Occipital lobe (tissue), 3 donors: ENCODE measurements at places on chromosomes 3 and 15.

DNA sequence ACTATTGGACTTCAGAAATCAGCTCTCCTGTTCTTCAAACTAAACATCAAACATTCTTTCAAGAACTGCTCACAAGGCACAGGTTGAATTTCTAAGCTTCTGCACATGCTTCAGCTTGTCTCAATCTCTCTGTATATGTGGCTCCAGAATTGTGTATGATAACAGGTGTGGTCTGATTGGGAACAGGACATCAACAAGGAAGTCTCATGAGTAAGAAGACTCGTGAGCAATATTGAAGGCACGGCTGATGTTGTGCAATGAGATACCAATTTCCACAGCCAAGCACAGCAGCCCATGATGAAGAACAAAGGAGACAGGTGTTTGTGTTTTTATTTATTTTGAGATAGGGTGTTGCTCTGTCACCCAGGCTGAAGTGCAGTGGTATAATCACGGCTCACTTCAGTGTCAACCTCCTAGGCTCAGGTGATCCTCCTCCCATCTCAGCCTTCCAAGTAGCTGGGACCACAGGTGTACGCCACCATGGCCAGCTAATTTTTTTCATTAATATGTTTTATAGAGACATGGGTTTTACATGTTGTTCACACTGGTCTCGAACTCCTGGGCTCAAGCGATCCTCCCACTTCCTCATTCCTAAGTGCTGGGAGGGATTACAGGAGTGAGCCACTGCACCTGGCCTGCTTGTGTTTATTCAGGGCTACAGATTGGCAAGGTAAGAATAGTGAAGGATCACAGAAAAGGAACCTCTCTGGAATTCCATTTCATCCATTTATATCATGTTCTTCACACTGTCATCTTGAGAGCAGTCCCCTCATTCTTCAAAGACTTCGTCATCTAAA is 32.2 kb upstream of the ABHD17C start:
- DNase-seq, result no peak

DNA sequence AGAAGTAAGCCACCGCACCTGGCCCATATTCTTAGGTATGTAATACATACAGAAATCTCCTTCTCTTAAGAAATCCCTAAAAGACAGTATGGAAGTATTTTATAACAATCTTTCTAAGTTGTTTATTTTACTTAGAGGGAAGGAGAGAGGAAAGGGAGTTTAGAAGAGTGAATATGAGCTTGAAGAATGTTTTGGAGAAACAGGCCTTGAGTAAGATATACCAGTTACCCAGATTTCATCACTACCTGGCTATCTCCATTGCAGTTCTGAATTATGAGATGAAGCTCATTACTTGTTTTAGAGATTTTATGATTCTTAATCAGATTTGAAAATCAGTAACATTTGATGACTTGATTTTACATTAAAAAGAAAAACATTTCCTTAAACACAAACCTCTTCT is 71.9 kb downstream of the DCUN1D1 start:
- DNase-seq, result no peak

- DNase-seq, result no peak
These were observed 322.3 kb upstream of the TBL1XR1 start for GRCh38 chr3:177519588-177519987.

DNA sequence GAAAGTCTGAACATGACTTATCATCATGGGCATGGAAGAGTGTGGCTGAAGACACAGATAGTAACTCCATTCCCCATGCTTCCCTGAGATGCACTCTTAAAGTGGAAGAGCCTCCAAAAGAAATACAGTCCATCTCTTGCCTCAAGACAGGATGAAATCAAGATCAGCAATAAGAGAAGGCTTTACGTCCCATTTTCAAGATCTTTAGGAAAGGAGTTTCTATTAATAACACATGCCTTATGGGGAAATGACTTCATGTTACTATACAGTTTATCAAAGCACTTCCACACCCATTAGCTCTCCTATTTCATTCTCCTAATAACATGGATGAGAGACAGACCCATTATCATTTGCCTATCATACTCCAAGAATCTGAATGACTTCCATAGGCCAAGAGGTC is 6.1 kb upstream of the KBTBD12 start:
- DNase-seq, result no peak

DNA sequence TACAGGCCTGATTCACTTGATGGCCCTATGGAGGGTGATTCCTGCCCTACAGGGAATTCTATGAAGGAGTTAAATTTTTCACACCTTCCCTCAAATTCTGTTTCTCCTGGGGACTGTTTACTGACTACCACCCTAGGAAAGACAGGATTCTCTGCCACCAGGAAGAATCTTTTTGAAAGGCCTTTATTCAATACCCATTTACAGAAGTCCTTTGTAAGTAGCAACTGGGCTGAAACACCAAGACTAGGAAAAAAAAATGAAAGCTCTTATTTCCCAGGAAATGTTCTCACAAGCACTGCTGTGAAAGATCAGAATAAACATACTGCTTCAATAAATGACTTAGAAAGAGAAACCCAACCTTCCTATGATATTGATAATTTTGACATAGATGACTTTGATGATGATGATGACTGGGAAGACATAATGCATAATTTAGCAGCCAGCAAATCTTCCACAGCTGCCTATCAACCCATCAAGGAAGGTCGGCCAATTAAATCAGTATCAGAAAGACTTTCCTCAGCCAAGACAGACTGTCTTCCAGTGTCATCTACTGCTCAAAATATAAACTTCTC is 43.6 kb downstream of the BLM start:
- DNase-seq, result no peak

DNA sequence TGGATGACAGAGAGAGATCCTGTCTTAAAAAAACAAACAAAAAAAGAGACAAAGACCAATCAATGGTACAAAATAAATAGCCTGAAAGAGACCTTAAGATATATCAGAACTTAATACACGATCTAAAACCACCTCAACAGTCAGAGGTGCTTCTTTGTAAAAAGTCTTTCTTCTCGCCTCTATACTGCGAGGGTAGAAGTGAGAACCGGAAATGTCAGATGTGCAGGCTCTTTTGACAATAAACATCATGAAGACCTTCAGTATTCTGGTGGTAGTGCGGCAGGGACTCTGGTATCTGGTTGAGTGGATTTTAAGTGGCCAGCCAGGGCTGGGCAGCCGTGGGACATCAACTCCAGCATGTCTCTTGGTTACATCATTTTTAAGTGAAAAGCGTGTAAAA is 30.0 kb downstream of the RUBCN start:
- DNase-seq, result no peak

DNA sequence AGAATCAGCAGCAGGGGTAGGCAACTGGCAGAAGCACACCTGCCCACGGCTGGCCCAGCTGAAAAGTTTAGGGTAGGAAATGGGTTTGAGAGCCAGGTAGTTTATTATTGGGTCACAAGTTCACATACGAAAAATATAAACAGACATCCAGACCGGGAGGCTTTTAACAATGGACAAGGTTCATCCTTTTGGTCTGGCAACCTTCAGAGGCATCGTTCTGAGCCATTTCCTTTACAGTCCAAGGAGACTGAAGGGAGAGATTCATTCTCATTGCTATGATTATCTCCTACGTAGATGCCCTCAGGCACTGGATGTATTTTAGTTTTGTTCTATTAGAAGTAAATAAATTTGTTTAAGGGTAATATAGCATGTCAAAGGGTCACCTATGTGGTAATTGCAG is 248.0 kb upstream of the THBS1 start:
- no peak for DNase-seq

DNA sequence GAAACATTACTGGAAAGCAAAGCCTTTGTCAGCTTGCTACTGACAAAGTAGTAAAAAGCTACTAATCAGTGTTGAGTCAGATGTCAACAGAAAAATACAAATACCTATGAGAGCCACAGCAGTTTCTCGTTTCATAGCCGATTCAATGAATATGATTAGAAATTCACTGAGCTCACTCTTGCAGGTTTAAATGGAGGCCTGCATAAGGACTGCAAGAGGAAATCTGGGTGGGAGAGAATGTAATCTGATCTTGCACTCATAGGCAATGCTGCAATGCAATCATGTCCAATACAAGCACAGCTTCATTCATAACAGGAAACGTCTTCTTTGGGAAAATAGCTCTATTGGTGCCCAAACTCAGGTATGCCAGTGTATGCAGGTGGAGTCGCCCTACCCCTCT is 608.8 kb downstream of the ROBO2 start:
- DNase-seq, result no peak

- no peak for DNase-seq
These were observed 110.6 kb downstream of the MAGI1 start for GRCh38 chr3:65928110-65928509.

- no peak for DNase-seq
These were observed 17.2 kb downstream of the TSPAN3 start for GRCh38 chr15:77053709-77054108.

- DNase-seq, result no peak
These were observed 16.0 kb downstream of the ANKRD28 start for GRCh38 chr3:15781637-15782402.

GRCh38 chr3:165644331-165644730 is 192.9 kb downstream of the BCHE start:
- no peak for DNase-seq

- DNase-seq, result no peak
These were observed 191.6 kb downstream of the GREM1 start for GRCh38 chr15:32909431-32909830.

DNA sequence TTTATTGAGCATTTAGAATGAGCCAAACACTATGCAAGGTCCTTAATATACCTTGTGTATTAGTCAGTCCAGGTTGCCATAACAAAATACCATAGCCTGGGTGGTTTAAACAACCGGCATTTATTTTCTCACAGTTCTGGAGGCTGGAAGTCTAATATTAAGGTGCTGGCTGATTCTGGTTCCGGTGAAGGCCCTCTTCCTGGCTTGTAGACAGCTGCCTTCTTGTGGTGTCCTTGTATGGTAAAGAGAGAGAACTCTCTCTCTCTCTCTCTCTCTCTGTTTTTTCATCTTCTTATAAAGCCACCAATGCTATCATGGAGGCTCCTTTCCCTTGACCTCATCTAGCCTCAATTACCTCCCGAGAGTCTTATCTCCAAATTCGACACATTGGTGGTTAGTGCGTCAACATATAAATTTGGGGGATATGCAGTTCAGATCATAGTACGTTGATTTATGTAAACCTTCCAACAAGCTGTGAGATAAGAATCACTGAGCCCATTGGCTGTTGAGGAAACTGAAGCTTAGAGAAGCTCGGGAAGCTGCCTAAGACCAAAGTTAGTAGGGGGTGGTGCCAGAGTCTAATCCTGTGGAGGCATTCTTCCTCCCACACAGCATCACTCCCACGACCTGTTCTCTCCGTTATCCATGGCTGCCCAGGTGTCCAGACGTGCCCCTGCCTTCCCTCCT is 298.0 kb upstream of the PROK2 start:
- no peak for DNase-seq

DNA sequence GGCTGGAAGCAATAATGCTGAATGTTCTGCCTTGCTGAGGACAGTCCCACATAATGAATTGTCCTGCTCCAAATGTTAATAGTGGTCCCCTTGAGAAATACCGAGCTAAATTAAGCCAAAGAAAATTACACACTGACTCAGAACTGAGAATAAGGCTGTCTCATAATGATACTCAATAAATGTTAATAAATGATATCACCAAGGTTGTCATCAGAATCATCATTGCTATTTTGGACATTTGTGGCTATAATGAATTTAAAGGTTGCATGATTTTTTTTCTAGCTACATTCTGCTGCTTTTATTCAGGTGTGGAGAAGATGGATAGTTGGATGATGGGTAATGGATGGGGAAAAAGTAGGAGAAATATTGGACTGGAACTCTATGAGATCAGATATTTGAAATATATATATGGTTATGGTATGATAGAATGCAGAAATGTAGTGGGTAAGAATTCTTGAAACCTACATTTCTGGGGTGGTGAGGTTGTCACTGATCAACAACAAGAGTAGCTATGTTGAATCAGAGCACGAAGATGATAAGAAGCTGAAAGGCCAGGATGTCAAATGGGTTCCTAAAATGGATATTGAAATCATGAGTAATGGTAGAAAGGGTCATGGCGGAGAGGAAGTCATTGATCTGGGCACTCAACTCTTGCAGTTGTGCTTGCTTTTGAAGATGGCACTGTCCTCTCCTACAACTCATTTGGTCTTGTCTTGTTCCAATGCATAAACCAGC is 12.8 kb downstream of the CHST2 start:
- no peak for DNase-seq

DNA sequence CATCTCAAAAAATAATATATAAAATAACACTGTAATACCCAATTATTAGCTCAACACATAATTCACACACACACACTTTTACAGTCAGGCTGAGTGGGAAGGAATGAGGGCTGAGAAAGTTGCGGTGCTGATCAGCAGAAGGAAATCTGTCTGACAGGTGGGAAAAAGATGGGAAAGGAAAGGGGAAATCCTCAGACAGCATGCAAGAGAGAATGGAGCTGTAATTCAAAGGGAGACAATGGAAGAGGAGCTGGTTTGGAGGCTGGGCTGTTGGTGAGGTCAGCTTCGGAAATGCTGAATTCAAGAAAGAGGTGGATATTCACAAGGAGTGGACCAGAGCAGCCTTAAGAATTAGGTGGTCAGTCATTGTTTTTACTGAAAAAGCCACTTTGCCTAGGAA is 121.6 kb upstream of the LMOD3 start:
- DNase-seq, result no peak

DNA sequence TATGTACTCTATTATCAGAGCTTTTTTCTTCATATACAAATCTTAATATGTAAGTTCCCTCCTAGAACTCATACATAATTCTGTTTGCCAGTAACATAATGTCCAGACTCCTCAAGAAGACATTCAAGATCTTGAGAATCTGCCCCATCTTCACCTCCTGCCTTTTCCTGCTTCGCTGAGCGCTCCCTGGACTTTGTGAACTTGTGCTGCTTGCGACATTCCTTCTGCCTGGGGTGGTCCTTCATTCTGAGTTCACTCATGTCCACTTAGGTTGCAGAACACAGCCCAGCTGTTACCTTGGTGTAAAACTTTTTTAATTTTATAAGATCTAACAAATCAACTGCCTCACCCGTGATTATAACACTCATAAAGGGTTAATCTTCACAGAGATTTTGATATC is 478.5 kb upstream of the EPHA3 start:
- DNase-seq, result no peak

DNA sequence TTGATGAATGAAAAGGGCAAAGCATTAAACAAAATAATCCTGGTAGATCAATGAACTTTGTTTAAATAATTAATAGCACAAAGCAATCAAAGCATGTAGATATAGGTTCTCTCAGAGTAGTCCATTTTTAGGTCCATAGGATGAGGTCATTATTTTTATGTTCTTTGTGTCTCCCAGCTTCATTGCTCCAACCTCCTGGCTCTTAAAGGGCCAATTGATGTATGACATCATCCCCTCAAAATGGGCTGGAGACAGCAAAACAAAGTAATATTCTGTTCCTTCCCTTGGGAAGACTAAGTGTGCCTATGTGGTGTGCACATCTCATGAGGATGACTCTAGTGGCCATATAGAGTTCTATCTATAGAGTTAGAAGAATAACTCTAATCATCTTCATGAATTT is 49.5 kb downstream of the HMG20A start:
- no peak for DNase-seq

- DNase-seq, result no peak
These were observed 1.1 kb upstream of the WDR5B start for GRCh38 chr3:122416966-122417365.

- no peak for DNase-seq
These were observed 43.3 kb upstream of the GSK3B start for GRCh38 chr3:120137548-120137947.

GRCh38 chr15:82047453-82048400 is 1.9 kb upstream of the MEX3B start:
- peak; percentile 32 for DNase-seq
